ENCODE measurements at places on chromosomes 1 and 21.

- no peak for DNase-seq
Measured at GRCh38 chr1:1373815-1374588, 1.0 kb downstream of the AURKAIP1 start.

DNA sequence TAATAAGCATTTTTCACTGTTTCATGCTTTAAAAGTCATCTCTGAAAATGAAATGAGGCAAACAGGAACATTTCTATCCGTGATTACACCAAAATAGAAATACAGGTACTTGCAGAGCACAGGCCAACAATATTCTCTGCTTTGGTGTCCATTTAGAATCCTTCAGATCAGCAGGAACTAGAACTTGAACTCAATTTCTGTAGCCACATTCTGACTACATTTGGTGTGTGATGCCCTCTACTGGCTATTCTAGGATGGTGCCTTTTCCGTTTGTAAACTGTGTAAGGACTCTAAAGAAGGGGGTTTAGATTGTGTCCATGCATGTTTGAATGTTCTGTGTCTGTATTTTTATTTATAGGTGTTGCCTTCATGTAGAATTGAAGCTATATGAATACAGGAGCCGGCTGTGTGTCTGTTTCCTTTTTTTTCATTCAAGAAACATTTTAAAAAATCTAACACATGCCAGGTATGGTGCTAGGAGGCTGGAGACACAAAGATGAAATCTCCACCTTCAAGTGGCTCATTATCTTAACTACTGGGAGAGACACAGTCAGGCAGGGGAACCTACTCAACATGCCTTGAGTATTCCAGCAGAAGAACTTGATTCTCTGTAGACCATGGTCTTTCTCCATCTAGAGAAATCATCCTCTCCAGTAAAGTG, 7.6 kb upstream of the ZNF326 start:
- peak; percentile 84 for DNase-seq

- DNase-seq: no peak
Measured at GRCh38 chr1:177969825-177970371, at the start of gene SEC16B. SEC16B (minus strand) TSS chr1:177970058; CDS start chr1:177967981, 2,077 bp downstream.

GRCh38 chr1:200346700-200347099, 63.1 kb downstream of the ZNF281 start:
- no peak for DNase-seq

GRCh38 chr1:84700070-84700469, 9.8 kb upstream of the SSX2IP start:
- no peak for DNase-seq

- DNase-seq: no peak
Measured at GRCh38 chr21:28937737-28938136, 54.9 kb downstream of the LTN1 start.

GRCh38 chr21:28317177-28317950, 675.3 kb downstream of the LTN1 start:
- no peak for DNase-seq

DNA sequence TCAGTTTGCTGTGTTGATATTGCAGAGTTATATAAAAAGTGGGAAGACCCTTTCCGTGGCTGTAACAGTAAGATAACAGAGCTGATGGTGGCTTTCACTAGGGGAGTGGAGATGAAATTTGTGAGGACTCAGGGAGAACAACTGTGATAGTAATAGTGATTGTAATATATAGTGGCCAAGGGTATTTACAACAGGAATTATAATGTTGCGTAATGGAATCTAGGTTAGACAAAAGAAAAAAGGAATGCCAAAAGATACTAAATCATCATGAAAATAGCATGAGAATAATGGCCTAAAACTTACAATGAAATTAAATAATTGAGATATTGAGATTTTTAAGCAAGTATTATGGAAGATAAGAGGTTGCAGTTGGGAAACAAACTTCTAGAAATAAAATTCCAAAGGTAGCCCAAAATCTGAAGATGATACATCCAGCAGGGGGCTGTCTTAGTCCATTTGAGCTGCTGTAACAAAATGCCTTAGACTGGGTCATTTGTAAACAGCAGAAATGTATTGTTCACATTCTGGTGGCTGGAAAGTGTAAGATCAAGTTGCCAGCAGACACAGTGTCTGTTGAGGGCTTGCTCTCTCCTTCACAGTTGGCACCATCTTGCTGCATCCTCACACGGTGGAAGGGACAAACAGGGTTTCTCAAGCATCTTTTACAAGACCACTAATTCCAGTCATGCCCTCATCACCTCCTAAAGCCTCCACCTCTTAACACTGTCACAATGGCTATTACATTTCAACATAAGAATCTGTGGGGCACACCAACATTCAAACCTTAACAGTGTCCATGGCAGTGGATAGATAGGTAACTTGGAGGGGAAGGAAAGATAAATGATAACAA, 711.2 kb downstream of the MRPL39 start:
- peak; percentile 2 for DNase-seq

- DNase-seq: no peak
Measured at GRCh38 chr1:63602629-63603028, 9.4 kb downstream of the PGM1 start.

DNA sequence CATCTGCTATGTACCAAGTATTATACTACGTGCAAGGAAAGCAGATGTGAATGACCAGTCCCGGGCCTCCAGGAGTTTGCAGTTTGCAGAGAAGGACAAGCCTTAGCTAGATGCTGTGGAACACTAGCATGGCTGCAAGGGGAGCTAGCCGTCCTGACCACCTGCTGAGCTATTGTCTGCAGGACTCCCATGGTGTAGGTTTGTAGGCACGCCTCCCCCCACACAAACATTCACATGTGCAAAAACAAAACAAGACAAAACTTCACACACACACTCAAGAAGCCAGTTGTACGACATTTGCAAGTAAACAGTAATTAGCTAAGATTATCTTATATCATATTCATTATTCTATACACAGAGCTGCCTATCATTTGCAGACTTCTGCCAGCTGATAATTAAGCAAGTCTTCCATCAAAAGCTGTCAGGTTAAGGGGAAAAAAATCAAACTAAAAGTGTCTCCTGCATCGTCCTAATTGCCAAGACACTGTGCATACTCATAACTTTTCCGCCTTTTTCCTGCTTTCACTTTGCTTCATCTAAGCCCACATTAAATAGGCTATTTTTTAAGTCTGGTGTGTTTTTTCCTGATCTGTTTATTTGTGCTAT, 10.7 kb upstream of the HNRNPU start:
- no peak for DNase-seq

DNA sequence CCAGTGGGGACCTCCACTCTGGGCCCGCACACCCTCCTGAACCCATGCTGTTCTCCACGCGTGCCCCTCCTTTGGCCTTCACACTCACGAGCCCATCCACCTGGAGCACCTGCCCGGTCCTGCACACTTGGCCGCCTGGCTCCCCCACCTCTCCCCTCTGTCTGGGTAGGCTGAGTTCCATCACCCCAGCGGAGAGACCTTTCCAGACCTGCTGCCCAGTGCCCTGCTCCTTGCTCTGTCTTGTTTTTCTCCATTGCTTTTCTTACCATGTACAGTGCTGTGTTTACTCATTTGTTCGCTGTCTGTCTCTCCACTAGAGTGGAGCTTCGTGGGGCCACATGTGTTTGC, 351.0 kb upstream of the VAMP3 start:
- no peak for DNase-seq

GRCh38 chr1:186481303-186481888, 20.5 kb upstream of the PDC start:
- no peak for DNase-seq

DNA sequence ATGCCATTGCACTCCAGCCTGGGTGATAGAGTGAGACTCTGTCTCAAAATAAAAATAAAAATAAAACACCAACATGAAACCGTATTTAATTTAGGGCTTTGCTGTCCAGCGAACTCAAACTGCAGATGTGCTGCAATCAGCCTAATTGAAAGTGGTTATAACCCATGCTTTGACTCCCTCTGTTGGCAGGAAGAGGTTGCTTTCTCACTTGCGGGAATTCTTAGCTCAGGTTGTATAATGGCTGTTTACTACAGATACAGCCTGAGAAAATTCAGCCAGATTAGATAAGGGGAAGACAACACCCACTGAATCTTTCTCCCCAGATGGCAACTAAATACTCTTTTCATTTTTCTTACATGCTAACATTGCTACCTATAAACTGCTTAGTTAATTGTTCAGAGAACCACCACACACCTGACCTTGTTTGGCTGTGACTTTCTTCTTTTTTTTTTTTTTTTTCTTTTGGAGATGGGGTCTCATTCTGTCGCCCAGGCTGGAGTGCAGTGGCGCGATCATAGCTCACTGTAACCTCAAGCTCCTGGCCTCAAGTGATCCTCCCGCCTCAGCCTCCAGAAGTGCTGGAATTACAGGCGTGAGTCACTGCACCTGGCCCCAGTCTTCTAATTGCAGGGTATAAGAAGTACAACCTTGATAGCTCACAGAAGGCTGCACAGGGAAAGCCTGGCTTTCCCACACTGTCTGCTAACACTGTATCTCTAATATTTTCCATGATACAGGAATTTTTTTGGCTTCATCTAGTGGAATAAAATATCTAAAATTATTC, 34.6 kb downstream of the DNTTIP2 start:
- peak; percentile 88 for DNase-seq

- DNase-seq: peak; percentile 67
Measured at GRCh38 chr1:25566730-25567341, 23.4 kb downstream of the LDLRAP1 start.

DNA sequence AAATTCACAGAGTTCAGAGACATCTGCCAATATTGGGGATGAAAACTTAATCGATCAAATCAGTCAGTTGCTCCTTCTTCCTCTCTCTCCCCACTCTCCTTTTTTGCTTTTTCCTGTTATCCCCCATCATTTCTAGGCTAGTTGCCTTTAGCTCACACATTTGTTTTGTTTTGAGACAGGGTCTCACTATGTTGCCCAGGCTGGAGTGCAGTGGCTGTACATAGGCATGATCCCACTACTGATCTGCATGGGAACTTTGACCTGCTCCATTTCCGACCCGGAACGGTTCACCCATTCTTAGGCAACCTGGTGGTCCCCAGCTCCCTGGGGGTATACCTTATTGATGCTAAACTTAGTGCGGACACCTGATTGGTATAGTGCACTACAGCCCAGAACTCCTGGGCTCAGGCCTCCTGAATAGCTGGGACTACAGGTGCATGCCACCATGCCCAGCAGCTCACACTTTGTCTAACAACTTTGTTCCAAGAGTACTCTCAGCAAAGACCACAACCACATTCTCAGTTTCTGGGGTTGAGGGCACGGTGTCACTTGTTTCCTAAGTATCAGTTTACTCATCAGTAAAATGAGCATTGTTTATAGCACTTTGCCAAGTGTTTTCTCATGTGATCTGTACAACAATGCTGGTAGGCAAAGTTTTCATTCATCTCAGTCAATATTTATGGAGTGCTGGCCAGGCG, 6.7 kb upstream of the ELOA start:
- DNase-seq: no peak

- DNase-seq: peak; percentile 81
Measured at GRCh38 chr1:22018583-22019559, 17.4 kb downstream of the CELA3A start.

GRCh38 chr21:25406887-25407579, 200.2 kb downstream of the MRPL39 start:
- no peak for DNase-seq

- DNase-seq: no peak
Measured at GRCh38 chr1:36778740-36779139, 255.6 kb downstream of the GRIK3 start.

GRCh38 chr21:18228060-18228739, 16.4 kb upstream of the CHODL start:
- DNase-seq: no peak
